Tibial nerve (tissue), 4 donors: ENCODE measurements at places on chromosomes 3 and 15. TPM values are rescaled to one million over a fixed set of nuclear protein-coding genes. Genes with fewer than 3 reads are reported as not detected.
A peak's percentile ranks its signal among the peaks of the same experiment; 100 is the strongest.

GRCh38 chr15:100958326-100959065 lies 39.3 kb downstream of the LRRK1 start:
- no peak for DNase-seq

DNA sequence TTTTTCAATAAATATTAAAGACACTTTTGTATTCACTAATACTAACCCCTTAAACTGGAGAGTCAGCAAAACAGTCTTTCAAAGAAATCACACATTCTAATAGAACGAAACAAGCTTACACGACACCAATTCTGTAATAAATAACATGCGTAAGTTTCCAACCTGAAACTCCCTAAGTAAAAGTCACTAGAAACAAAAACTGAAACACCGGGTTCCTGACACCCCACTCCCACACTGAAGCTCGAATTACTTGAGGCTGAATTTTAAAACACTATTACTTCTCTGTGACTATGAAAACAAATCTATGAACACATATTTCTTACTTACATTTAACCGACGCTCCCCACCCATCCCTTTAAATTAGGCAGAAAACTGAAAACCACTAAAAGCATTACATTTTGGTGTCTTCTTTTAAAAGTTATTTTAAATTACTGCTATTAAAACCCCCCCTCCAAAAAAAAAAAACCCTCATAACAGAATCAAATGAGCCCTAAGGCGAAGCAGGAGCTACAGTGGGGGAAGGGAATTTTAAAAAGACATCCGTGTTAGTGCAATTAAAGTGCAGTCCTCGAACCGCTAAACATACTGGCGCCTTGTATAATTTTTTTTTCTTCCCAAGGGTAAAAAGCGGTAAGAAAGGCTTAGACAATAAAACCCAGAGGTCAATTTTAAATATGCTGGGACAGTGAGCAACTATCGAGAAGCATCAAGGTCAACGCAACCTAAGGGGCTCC lies 878 bp downstream of the SPPL2A start:
- DNase-seq: no peak

- DNase-seq: no peak
Measured at GRCh38 chr15:71939981-71940588, 129.7 kb downstream of the NR2E3 start.

DNA sequence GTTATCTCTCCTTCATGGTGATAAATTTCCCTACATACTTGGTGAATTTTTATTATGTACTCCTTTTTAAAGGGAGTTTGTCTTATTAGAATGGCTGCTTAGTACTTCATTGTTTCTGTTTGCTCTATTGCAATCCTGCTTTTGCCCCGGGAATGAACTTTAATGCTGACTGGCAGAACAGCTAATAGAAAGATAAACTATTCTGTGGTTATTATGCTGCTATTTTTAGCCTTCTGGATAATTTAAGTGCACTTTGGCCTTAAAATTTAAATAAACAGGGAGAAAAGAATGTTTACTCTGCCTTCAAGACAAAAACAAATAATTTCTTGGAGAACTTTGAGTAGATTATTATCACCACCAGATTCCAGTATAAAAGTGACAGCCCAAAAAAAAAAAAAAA lies 413.8 kb upstream of the CCDC54 start:
- no peak for DNase-seq

DNA sequence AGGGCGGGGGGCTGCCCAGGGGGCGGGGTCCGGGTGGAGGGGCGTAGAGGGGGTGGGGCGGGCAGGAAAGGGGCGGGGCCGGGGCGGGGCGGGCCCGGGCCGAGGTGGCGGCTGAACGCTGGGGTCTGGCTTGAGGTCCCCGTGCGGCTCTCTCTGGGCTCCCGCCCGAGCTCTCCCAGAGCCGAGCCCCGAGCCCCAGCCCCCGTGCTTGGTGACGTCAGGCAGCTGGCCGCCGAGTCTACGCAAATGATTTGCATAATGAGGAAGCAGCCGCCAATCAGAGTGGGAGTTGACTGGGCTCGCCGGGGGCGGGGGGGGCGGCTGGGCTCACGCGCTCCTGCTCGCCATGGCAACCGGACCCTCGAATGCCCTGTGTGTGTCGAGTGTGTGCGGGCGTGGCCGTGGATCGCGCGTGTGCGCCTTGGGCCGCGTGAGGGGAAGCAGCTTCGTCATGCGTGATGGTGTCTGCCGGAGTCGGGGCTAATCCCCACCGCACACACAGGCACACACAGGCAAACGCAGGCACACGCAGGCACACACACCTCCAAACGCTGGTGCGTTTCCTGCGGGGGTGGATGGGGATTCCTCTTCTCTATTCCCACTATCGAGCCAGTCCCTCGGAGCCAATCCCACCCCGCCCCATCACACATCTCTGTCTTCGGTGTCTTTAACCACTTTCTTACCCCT lies at the start of gene CELF6:
Gene CELF6, minus strand, starts transcription at position 173 of the 687 bp plus-strand sequence. CDS start 283 bp downstream, outside the sequence.
- peak; percentile 54 for DNase-seq

- DNase-seq: no peak
Measured at GRCh38 chr15:101104141-101104540, 147.7 kb downstream of the CHSY1 start.

GRCh38 chr15:40960925-40961324 lies 7.7 kb downstream of the CHAC1 start:
- DNase-seq: no peak

The CCRL2 gene
- 1.3 TPM for total RNA-seq

The COL7A1 gene
- total RNA-seq: 14.7 TPM

The ISLR gene
- total RNA-seq: 41.7 TPM
